DMS153 (cell line): ENCODE measurements at places on chromosomes 5 and 9.
A peak's percentile ranks its signal among the peaks of the same experiment; 100 is the strongest.

- no peak for DNase-seq
Observed at GRCh38 chr5:93039888-93040287, 541.1 kb downstream of the NR2F1-AS1 start.

DNA sequence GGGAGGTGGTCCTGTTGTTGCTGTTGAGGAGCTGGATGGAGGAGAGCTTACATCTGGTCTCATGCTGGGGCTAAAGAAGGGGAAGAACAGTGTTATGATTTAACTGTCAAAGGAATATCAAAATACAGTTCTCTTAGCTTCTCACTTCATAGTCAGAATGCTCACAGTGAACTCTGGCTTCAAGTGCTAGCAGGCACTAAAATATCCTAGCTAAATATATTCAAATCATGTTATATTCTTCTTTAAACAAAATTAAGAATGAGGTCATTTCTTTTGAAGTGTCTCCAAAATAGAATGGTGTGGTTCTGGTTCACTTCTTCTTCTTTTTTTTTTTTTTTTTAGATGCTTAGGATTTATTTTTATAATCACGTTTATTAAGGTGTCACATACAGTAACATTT is 89.4 kb downstream of the NR3C1 start:
- DNase-seq, result no peak

DNA sequence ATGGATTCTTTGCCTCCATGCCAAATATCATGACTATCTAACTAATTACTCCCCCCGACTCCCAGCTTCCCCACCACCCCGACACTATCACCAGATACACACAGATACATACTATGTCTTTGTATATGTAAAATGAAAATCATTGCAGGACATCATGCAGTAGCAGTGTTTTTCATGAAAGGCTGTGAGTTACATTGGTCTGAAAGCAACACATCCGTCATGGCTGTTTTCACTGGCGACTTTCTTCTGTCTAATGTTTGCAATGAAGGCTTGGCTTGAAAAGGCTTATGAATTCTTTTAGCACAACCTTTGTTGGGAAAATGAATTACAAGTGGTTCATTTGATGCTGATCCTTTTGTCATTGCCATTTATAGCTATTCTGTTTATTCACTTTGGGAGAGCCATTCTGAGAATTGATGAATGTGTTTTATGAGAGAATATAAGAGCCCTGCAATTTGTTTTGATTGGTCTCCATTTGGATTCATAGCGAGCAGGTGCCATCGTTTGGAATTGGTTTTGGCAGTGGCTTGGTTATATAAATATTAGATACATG is 103.4 kb downstream of the PIP5K1B start:
- peak; percentile 98 for DNase-seq

GRCh38 chr9:37036776-37037502 is 2.9 kb upstream of the PAX5 start:
- DNase-seq, result peak; percentile 52

GRCh38 chr5:97501965-97502305 is 318.9 kb upstream of the RIOK2 start:
- no peak for DNase-seq

GRCh38 chr9:135500071-135500524 is 384 bp upstream of the MRPS2 start:
- DNase-seq, result no peak

- no peak for DNase-seq
Observed at GRCh38 chr5:61666064-61666621, 334.1 kb downstream of the ZSWIM6 start.
